ENCODE measurements at places on chromosomes 2 and 18.

DNA sequence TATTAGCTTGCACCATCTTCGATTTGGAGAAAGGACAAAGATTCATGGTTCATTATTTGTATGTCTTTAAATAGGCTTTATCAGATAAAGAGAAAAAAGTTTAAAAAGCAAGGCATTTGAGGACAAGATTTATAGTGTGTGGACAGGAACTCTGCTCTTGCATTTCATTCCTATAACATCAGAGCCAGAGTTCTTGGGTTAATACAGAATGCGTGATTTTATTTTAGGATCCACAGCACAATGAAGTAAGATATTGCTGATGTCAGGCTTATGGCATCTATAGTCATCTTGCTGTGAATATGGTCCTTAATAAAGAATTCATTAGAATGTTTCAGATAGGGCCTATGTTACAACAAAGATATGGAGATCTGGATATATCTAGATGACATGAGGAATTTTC is 19.7 kb downstream of the RASGRP3 start:
- DNase-seq = no peak

- no peak for DNase-seq
These were observed at the start of gene ATP8B1 for GRCh38 chr18:57803103-57803969. TSS of gene ATP8B1 (minus strand) at chr18:57803315. CDS start at chr18:57731807, 71,508 bp downstream.

GRCh38 chr2:163752267-163752666 is 16.5 kb upstream of the FIGN start:
- no peak for DNase-seq

DNA sequence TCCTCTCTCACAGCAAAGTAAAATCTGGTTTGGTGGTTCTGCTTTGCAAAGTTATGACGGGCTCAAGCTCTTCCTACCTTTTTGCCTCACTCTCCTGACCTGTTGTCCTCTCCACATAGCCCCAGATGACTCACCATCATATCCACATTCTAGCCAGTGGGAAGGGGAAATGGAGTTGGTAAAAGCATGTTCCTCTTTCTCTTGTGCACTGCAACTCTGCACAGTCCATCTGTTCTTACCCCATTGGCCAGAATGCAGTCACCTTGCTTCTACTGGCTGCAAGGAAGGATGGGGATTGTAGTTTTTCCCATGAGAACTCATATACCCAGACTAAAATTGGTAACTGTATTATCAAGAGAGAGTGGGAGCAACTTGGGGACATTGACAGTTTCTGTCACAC is 50.4 kb upstream of the SMIM21 start:
- DNase-seq = no peak

- no peak for DNase-seq
These were observed 117.0 kb downstream of the LAMA1 start for GRCh38 chr18:7000484-7001096.

GRCh38 chr18:7760967-7761948 is 194.1 kb downstream of the PTPRM start:
- no peak for DNase-seq

- DNase-seq = peak; percentile 50
These were observed 28.7 kb downstream of the IGFBP5 start for GRCh38 chr2:216666461-216667233.

- no peak for DNase-seq
These were observed 68.6 kb downstream of the CAB39 start for GRCh38 chr2:230781130-230781797.

GRCh38 chr2:241110607-241111439 is 8.7 kb upstream of the MTERF4 start:
- DNase-seq = no peak

DNA sequence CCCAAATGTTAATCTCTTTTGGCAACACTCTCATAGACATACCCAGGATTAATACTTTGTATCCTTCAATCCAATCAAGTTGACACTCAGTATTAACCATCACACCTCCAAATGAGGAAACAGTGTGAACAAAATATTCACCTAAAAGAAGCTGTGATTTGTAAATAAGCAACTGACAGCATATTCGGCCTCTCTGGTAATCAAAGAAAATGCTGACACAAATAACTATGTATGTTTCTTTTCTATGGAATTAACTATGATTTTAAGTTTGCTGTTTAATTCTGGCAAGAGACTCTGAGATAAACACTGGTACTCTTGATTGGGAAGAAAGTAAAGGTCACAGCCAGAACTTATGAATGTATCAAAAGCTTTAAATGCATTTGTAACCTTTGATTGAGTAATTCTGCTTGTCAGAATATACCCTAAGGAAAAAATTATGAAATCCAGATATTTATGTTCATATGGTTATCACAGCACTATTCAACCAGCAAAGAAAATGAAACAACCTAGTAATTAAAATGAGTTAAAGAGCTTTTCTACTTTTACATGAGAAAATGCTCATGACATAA is 3.6 kb upstream of the GYPC start:
- no peak for DNase-seq

DNA sequence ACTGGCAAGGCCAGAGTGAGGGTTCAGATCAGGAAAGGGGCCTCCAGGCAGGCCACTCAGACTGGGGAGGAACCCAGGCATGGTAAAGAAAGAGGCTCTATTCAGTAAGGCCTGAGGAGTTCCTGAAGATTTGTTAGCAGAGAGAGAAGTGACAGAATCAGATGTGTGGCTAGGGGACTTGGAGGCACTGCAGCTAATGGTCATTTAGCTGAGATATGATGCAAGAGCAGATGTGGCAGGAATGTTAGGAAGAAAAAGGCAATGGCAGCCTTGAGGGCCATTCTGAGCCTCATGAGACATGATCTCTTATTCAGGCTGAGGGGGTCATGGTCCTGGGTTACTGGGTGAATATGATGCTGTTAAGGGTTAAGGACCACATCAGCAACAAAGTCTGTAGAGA is 73.4 kb downstream of the CCDC93 start:
- no peak for DNase-seq

DNA sequence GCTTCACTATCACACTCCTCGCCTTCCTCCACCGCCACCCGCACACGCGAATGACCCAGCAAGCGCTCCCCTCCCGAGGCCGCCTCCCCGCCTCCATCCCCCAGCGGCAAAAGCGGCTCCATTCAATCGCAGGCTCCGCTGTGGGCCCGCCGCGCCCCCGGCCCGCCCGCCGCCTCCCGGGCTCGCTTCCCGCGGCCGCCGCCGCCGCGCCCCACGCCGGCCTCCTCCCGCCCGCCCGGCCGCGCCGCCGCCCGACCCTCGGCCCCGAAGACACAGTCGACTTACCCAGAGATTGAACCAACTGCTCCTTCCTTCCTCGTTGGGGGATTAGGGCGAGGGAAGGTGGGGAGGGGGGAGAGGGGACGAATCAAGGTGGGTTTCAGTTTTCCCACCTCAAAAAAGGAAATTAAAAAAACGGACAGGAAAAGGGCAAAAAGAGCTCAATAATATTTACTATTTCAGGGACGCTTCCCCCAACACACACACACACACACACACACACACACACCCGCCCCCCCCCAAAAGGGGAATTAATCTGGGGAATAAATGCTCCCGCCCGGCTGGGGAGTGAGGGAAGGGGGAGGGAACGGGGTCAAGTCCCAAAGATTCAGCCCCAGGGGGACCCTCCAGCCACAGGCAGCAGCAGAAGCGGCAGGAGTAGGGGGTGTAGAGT is 743 bp downstream of the XPO1 start:
- no peak for DNase-seq

- DNase-seq = no peak
These were observed 46.6 kb downstream of the MFSD6 start for GRCh38 chr2:190454795-190455194.

- no peak for DNase-seq
These were observed 17.7 kb upstream of the MAL start for GRCh38 chr2:95007822-95008221.

DNA sequence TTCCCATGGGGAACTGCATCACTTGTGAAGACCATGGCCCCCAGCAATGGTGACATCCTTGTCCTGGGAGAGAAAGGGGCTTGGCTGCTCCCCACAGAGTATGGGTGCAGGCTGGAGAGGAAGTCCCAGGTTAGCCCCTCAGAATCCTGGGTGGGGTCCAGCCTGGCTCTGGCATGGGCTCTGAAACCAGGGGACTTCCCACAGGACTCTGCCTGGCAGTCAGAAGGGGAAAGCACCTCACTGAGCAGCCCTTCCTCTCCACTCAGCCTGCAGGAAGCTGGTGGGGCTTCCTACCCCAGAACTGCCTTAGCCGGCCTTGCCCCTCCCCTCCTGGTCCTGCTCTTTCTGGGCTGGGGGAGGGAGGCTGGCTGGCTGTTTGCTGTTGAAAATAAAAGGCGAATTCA is 3.7 kb downstream of the NEURL3 start:
- DNase-seq = no peak

DNA sequence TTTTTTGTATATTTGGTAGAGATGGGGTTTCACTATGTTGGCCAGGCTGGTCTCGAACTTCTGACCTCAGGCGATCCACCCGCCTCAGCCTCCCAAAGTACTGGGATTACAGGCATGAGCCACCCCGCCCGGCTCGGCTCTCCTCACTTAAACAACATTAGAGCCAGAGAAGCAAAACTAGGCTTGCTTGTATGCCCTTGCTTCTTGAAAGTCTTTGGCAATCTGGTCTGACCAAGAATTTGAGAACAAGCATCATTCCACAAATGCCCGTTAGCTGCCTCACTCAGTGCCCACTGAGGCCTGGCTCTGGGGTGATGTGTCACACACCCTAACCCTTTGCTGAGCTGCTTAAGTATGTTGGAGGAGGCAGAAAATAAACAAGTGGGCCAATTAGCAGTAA is 33.5 kb downstream of the SOWAHC start:
- no peak for DNase-seq

- no peak for DNase-seq
These were observed 103.5 kb downstream of the SPTBN1 start for GRCh38 chr2:54559593-54560145.

DNA sequence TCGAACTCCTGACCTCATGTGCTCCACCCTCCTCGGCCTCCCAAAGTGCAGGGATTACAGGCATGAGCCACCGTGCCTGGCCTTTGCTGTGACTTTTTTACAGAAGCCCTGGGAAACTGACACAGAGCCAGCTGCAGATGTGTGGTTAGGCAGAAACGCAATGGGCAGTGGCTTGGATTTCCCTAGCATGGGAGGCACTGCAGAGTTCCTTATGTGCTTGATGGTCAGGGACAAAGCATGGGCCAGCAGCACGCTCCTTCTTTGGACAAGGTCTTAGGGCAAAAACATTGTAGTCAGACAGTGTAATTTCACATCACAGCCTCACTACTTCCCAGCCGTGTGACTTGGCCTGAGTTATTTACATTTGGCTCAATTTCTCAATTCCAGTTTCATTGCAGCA is 153.9 kb downstream of the RNF144A start:
- no peak for DNase-seq

DNA sequence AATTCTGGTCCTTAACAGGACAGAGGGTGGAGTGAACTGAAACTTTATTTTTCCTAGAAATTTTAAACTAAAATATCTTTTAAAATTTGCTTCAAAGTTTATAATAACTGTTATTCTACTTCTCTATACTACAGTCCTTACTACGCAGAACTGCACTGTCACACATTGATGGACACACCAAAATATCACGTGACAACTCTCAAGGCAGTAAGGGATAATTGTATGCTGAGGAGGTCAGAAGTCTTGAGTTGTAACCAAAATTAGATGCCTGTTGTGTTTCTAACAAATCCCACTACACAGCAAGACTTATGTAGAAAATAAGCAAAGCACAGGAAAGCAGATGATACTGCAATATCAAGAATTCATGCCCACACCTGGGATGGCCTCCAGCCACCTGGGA is 76.3 kb downstream of the CHST9 start:
- DNase-seq = no peak

GRCh38 chr2:30747206-30747605 is 60.0 kb downstream of the CAPN13 start:
- no peak for DNase-seq

GRCh38 chr2:126776692-126777619 is 121.0 kb downstream of the GYPC start:
- DNase-seq = no peak

GRCh38 chr2:135093193-135093592 is 41.1 kb downstream of the RAB3GAP1 start:
- no peak for DNase-seq

DNA sequence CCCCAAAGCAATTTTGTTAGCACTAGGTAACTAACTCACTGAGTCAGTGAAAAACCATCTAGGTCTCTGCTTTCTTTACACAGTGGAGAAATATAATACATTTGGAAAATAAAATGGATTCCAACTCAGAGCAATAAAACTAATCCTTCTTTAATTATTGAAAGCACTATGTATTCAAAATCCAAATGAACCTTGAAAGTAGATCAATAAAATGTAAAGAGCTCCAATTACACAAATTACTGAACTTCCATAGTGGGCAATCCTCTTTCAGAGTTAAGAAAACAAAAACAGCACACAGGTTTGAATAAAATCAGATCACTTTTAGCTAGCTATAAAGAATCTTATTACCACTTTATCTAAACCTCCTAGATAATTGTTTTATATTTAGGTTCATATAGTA is 208.1 kb downstream of the NR4A2 start:
- DNase-seq = no peak

GRCh38 chr2:132621131-132621875 is 48.7 kb downstream of the LYPD1 start:
- DNase-seq = no peak

DNA sequence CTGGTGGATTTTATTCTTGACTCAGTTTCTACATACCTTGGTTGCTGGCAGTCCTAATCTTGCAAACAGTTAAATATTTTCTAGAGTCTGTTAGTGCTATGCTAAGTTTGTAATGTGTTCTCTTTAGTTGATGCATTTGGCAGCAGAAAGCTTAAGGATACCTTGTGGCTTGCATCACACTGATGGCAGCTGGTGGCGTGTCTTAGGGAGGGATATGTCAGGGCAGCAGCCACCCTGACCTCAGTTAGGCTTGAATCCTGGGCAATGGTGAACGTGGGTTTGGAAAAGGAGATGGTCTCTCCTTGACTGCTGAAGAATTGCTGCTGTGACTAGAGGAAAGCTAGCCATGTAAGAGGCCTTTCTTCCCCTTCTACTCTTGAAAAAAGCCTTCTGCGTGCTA is 4.2 kb downstream of the IAH1 start:
- no peak for DNase-seq

- DNase-seq = no peak
These were observed 223.7 kb upstream of the RAB6C start for GRCh38 chr2:129755786-129756185.

- DNase-seq = no peak
These were observed 5.9 kb downstream of the CTLA4 start for GRCh38 chr2:203873461-203873860.

DNA sequence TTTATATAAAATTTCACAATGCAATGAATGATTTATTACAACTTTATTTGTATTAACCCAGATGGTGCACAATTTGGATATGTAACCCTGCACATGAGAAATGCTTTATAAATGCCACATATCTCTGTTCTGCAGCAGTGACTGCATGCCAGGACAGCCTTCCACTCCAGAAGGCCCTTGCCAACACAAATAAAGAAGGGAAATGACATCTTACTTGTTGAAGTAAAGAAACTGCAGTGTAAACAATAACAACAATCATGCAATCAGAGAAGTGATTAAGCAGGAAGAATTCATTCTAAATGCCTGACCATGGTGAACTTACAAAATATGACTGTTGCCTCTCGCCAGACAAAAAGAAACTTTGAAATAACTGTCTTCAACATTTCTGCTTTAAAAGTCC is 129.9 kb upstream of the CHST9 start:
- DNase-seq = no peak

Measured in NCI-H2081 treated with DMSO at 0.1 percent for 48 hours (cell line).